ENCODE measurements at places on chromosomes 12 and 14.

GRCh38 chr12:101928556-101928955 lies 51.2 kb downstream of the DRAM1 start:
- DNase-seq = no peak

DNA sequence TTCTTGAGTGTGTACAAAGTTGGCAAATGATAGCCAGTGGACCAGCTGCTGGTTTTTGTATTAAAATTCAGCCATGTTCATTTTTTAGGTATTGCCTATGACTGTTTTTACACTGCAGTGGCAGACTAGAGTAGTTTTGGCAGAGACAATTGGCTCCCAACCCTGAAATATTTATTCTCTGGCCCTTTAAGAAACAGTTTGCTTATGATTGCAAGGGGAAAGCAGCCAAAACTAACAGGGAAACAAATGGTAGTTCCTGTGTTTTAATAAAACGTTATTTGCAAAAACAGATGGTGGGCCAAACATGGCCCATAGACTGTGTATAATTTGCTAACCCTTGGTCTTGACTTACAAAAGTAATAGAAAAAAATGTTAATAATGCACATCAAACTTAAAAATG lies 110.2 kb downstream of the ALX1 start:
- DNase-seq = no peak

DNA sequence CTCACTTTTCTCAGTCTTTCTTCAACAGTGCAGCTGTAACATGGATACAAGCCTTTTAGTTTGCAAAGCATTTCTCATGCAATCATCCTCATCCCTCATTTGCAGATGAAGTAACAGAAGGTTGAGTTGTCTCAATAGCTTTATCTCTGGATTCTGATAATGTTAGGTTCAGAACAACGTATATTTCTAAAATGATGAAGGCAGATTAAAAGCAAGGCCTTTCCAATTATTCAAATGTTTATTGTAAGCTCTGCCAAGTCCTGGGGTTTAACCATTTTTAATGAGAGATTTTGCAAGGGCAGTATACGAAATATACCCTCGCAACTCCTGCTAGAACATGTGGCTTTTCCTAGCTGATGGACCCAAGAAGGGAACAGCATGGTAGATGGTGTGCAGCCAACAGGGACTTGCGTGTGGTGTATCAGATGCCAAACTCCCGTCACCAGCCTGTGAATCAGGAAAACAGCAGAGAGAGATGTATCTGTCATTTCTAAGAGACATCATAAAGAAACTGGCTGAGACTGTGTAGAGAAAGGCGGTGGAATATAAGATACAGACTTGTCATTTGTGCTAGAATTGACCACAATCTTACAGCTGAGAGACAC lies 319.7 kb downstream of the MED13L start:
- DNase-seq = no peak

DNA sequence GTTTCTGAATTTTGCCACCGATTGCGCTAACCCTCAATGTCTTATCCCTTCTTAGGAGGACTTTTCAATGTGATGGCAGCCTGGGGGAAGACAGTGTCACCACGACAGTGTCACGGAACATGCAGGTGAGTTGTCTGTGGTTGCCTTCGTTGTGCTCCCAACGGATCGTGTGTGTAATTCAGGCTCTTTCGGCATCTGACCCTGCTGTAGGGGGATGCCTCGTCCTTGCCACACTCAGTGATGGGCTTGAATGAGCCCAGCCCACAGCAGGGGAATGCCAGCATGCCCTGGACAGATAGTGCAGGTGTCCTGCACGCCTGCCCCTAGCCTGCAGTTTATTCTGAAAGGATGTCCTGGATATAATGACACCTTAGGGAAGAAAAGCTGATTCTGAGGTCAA lies 123.8 kb upstream of the RTL1 start:
- DNase-seq = no peak
